ENCODE measurements at places on chromosomes 7 and 10.

DNA sequence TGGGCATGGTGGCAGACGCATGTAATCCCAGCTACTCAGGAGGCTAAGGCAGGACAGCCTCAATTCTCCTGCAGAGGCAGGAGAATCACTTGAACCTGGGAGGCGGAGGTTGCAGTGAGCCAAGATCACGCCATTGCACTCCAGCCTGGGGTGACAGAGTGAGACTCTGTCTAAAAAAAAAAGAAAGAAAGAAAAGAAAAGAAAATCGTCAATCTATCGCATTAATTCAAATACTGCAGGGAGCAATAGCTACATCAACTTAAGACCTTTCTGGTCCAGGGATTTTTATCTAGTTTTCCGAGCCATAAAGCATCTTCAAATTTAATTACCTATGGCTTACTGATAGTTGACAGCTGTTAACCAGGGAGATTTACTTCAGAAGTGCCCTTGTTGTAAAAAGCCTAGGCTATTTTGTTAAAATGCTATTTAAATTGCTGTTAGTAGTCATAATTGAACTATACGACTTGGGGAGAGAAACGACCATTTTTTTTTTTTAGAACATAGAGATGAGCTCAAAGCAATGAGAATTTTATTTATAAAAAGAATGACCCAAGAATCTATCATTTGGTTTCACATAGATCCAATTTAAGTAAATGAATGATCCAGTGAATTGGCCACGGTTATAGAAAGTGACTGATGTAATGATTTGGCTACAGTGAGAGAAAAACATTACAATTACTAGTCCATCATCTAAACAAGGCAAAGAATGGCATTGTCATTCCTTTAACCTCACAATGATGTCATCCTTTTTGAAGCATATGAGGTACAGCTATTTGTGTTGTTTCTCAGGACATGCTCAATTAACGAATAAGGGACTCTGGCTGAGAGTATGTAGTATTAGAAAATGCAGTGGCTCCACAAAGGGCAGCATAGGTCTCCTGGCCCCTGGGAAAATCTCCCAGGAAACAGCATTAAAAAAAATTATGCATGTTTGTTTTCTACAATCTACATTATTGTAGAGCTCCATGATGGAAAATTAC lies 85.3 kb downstream of the SEMA3C start:
- DNase-seq = peak; percentile 36

GRCh38 chr10:77392236-77392721 lies 245.3 kb downstream of the KCNMA1 start:
- DNase-seq = peak; percentile 53

- no peak for DNase-seq
Observed at GRCh38 chr7:5217851-5218331, 27.9 kb downstream of the WIPI2 start.

DNA sequence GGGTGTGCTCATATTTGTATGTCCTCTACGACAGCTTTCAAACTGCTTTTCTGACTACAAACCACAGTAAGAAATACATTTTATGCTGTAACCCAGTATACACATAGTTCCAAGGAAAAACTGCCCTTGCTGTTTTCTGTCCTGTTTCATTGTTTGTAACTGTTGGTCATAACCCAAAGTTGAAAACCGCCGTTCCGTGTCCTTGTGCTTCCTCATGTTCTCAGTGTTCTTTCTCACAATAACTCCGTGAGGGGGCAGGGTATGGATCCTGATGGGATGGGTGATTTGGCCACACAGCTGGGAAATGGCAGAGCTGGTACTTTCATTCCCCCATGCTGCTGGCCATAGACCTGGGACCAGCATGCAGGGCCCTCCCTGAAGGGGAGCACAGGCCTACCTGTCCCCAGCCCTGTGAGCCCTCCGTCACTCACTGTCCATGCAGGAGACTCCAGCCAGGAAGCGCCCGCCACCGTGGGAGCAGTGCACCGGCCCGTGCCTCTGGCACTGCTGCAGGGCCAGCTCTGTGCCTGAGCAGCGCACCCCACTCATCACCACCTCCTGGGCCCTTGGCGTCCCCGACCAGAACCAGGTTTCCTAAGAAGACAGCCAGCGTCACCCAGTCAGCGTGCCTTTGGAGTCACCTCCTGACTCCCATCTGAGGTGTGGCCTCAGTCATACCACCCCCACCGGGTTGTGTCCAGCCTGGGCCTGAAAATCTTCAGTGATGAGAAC lies 12.7 kb downstream of the LOXL4 start:
- no peak for DNase-seq

DNA sequence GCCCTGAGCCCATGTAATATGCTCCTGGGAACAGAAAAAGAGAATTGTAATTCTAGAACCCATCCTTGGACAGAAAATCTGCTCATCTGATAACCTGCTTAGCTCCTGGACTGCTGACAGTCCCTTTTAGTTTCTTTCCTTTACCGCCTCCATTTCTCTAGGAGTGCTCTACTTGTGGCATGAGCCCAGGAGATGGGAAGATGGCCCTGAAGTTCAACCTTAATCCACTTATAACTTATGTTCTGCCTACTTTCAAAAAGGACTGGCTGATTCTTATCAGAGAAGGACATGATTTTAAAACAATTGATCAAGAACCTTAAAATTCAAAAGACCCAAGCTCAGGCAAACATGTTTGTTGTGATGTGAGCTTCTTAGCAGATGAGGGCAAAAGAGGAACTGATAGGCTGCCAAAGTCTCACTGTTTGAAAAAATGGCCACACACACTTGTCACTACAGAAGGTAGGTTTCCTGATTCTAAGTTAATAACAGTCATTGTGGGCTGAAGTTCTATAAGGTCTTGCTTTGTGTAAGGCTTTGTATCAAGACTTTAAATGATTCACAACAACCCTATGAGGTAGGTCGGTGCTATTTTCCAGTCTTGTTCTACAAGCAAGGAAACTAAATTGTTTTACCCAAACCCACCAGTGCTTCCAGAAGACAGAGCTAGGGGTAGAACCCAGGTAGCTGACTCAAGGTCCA lies 94.3 kb upstream of the AFAP1L2 start:
- no peak for DNase-seq

Data from urothelium cell line (cell line).